ENCODE measurements at places on chromosomes 6 and 20. TPM values are rescaled to one million over a fixed set of nuclear protein-coding genes. Genes with fewer than 3 reads are reported as not detected.

GRCh38 chr6:167666571-167667203 is 160.0 kb upstream of the AFDN start:
- DNase-seq: no peak

- DNase-seq: no peak
Observed at GRCh38 chr6:45965007-45965406, 50.7 kb downstream of the CLIC5 start.

Gene SUPT3H
- 4.1 TPM for total RNA-seq

DNA sequence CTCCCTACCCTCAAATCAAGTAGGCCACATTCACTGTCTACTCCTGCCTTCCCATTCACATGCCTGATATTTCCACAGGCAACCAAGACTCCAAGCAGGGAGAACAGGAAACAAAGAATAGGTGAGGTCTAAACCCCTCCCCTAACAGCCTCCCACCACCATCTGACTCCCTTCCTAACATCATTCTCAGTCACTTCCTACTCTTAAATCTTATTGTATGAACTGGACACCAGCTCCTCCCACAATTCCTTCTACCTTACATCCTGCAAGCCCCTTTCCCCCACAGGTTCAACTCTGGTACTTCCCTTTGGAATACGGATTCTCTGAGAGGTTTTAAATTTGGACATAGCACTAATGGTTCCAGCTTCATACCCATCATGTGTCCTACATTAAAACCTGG is 944 bp upstream of the C6orf136 start:
- DNase-seq: no peak

Gene EGFL8
- 8.4 TPM for total RNA-seq

Gene SLC32A1
- not detected for total RNA-seq

DNA sequence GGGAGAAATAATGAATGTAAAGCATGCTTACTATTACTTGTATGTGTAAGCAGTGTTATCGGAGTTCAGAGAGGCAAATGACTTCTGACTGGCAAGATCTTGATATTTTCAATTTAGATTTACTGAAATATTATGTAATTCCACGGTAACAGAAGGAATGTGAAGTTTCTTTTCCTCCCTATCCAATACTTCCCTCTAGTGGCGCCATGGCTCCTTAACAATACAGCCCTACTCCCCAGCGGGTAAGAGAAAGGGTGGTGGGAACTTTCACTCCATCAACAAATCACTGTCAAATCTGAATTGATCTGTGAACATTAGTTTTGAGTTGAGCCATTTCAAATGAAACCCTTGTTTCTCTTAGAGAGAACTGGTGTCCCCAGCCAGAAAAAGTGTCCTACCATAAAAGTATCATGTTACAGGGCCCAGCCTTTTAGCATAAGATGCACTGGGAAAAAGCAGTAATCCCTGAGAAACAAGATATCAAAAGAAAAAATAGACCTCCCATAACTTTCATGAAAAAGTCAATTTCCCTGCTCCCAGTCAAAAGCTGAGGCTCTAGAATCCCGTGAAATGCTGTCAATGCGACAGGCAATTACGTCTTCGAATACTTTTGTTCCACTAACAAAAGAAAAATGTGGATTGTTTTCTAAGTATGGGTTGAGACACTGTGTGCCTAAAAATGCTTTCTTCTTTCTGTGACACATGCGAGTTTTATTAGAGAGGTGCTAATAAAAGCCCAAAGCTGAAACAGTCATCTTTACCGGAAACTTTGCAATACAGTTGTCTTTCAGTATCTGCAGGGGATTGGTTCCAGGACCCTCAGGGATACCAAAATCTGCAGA is 12.9 kb downstream of the COX7A2 start:
- no peak for DNase-seq

DNA sequence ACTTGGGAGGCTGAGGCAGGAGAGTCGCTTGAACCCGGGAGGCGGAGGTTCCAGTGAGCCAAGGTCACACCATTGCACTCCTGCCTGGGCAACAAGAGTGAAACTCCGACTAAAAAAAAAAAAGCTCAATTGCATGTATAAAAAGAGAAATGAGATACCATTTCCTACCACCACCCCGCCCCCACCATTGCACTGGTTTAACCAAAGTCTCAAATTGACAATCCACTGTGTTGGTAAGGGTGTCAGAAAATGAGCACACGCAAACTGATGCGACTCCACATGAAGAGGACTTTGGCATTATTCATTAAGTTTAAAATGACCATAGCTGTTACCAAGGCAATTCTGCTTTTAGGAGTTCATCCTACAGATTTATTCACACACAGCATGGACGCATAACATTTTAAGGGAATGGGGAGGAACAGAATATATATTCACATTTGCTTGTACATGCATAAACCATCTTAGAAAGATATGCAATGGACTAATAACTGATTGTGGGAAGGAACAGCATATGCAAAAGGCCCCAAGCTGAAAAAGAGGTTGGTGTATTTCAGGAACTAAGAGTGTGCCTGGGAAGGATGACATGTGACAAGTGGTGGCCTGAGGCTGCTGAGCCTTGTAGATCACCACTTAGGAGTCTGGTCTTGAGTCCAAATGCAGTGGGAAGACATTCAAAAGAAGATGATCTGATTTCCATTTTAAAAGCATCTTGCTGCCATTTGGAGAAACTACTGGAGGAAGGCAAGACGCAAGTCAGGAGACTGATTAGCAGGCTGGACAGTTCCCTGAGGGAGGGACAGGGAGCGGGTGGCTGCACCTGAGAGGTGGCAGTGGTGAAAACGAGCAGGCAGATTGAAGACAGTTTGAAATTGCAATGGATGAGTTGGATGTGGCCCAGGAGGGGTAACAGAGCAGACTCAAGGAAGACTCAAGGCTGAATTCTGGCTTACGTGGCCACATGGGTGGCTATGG is 37.2 kb upstream of the PTPN1 start:
- no peak for DNase-seq

Gene KHDRBS2
- 0.14 TPM for total RNA-seq

DNA sequence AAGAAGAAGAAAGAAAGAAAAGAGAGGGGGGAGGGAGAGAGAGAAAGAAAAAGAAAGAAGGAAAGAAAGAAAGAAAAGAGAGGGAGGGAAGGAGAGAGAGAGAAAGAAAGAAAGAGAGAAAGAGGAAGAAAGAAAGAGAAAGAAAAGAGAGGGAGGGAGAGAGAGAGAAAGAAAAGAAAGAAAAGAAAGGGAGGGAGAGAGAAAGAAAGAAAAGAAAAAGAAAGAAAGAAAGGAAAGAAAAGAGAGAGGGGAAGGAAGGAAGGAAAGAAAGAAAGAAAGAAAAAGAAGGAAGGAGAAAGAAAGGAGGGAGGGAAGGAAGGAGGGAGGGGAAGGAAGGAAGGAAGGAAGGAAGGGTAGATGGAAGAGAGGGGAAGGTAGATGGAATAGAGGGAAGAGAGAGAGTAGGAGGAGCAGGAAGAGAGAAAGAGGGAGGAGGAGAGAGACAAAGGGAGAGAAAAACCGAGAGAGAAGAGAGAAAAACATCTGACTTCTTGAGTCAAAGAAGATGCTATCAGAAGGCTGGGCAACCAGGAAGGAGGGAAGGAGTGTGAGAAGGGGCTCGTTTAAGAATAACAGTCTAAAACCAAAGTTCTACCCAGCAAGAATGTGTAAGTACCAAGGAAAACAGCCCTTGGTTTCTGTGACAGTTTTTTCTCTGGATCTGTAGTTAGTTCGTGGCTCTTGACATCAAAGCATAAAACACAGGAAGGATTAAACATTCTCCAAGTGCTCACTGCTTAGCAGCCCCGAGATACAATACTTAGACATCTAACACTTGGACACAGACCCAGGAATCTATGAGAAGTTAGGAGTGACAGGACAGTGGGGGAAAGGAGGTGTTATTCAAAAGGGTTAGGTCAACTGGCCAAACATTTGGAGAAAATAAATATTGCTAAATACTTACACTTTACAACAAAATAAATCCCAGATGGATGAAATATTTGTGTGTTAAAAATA is 131.9 kb upstream of the STMND1 start:
- no peak for DNase-seq

- no peak for DNase-seq
Observed at GRCh38 chr6:142597836-142598235, 296.0 kb downstream of the ADGRG6 start.

DNA sequence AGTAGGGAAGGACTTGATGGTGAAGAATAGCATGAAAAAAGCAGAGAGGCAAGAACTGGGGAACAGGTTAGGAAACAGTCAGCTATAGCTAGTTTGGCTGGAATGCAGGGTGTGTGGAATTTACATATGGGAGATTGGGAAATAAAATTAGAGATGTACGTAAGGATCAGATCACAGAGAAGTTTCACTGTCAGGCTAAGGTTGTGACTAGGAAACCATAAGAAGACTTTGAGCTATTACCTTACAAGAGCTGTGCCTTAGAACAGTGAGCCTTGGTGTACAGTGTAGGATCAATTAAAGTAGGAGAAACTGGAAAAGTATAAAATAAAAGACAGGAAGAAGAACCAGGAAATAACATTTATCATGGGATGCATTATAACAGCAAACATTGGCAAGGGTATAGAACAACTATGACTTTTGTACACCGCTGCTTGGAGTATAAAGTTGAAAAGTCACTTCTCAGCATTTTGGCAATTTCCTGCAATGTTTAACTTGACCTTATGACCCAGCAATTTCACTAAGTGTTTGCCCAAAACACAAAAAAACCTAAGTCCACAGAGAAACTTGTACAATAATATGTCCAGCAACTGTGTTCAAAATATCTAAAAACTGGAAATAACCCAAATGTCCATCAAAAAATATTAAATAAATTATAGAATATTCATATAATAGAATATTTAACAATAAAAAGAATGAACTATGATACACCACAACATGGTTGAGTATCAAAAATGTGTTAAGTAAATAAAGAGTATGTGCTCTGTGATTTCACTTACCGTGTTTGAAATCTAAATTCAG is 31.2 kb upstream of the SPTLC3 start:
- DNase-seq: no peak

DNA sequence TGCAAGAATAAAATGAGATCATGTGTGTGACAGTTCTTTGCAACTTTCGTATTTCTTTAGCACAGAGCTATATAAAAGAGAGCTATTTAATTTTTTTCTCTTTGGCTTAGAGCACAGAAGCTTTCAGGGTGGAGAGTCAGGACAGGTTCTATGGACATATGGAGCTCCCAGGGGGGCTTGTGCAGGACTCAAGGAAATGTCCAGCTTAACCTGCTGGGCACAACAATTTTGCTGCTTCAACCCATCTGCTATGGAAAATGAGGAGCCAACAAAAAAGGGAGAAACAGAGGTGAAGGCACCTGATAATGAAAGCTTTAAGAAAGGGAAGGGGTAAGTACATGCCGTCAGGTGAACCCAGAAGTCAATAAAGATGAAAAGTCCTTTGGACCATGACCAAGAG is 5.1 kb upstream of the SNAP25 start:
- DNase-seq: no peak

GRCh38 chr6:147407571-147407970 is 100.9 kb upstream of the SAMD5 start:
- DNase-seq: no peak

Gene FAM184A
- total RNA-seq: 2.3 TPM

GRCh38 chr20:35991142-35991771 is 22.9 kb downstream of the CNBD2 start:
- no peak for DNase-seq

Gene GDAP1L1
- total RNA-seq: 0.17 TPM

GRCh38 chr6:36061236-36061635 is 33.6 kb downstream of the MAPK14 start:
- DNase-seq: no peak

GRCh38 chr6:88483424-88483823 is 317.3 kb upstream of the CNR1 start:
- no peak for DNase-seq

Gene HDGFL1
- not detected for total RNA-seq

Gene SMOC2
- total RNA-seq: 6.0 TPM

Gene NMBR
- total RNA-seq: not detected

DNA sequence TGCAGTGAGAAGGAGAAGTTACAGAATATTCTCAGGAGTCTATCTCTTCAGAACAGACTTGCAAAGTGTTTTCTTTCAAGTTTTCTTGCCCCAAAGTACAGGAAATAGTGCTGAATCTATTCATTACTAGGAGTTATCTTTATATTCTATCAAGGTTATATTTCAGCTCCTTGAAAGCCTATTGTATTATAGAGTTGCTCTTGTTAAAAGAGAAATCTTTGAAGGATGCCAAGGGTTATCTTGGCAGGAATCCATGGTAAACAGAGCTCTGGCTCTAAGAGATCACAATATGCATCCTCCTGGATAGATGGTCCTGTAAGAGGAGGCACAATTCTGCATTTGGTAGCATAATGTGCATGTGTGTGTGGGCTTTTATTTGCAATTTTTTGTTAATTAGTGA is 21.2 kb upstream of the SNRPB2 start:
- no peak for DNase-seq

- no peak for DNase-seq
Observed at GRCh38 chr6:73497915-73498314, 22.9 kb downstream of the EEF1A1 start.

Gene SAMD5
- total RNA-seq: 1.9 TPM

- DNase-seq: no peak
Observed at GRCh38 chr20:23128461-23129125, 42.5 kb upstream of the CD93 start.

- no peak for DNase-seq
Observed at GRCh38 chr6:40325791-40326190, 261.4 kb downstream of the LRFN2 start.

Gene CRISP2
- total RNA-seq: not detected

DNA sequence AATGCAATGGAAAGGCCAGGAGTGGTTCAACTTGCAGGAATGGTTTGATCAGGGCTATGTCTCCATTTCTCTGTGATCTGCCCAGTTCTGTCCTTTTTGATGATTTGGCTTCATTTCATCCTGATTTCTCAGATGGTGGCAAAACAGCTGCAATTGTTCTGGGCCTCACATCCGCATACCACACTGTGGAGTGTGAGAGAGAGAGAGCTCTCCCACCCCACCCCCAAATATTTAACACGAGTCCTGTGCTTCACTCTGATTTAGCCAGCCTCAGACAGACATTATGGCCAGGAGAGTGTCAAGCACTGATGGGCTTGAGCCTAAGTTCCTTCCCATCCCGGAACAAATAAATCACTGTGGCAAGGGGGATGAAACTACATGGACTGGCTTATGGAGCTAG is 284.6 kb downstream of the CDC5L start:
- no peak for DNase-seq

DNA sequence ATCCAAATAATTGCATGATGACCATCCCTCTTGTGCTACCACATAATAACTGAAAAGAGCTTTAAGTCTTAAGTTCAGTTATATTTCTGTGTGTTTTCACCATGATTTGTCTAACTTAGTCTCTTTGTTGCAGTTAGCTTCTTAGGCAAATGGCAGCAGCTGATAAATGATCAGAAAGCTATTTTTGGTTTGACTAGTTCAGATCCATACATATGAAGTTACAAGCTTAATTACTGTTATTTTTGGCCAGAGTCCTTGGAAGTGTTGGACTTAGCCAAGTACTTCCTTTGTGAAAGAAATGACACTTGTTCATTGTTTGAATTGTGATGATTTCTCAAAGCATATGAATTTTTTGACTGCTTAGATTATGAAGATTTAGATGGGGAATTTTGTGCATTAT is 54.2 kb downstream of the HIVEP1 start:
- no peak for DNase-seq
